Stomach (tissue), 19 donors: ENCODE measurements at places on chromosomes 3 and 15.

DNA sequence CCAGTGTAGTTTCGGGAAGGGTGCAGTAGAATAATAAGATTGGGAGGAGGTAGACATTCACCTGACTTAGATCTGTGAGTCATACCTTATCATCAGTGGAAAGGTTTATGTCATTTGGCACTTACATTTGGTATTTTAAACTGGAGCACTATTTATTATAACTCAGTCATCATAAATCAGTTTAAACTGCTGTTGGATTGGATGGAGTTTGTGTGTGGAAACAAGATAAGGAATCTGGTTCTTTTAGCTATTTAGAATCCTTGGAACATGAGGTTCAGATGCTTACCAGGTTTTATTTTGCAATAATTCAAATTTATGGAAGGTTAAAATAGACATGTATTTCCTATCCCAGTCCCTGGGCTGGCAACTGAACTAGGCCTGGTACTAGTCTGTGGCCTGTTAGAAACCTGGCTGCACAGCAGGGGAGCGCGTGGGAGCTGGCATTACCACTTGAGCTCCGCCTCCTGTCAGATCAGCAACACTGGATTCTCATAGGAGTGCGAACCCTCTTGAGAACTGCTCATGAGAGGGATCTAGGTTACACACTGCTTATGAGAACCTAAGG, 34.5 kb downstream of the ZFAND6 start:
- peak; percentile 53 for DNase-seq

- no peak for DNase-seq
Observed at GRCh38 chr15:50744601-50745000, 20.9 kb downstream of the SPPL2A start.

- DNase-seq, result no peak
Observed at GRCh38 chr3:55044486-55044885, 116.6 kb upstream of the LRTM1 start.

DNA sequence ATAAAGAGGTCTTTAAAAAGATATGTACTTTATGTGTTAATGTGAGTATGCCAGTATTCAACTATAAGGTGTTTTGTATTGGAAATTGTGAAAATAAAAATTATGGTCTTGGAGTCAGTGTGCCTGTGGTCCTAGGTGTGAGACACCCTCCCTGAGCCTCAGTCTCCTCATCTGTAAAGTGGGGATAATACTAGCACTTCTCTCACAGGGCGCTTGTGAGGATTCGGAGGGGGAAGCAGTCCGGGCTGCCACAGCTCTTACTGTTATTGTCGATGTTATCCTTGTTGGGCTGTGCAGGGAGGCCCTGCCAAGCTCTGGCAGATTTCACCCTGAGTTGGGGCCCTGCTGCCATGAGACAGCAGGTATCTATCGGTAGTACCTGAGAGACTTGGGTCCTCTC, 26.7 kb upstream of the FBLN2 start:
- no peak for DNase-seq

- no peak for DNase-seq
Observed at GRCh38 chr3:42658771-42659390, 5.4 kb downstream of the ZBTB47 start.

DNA sequence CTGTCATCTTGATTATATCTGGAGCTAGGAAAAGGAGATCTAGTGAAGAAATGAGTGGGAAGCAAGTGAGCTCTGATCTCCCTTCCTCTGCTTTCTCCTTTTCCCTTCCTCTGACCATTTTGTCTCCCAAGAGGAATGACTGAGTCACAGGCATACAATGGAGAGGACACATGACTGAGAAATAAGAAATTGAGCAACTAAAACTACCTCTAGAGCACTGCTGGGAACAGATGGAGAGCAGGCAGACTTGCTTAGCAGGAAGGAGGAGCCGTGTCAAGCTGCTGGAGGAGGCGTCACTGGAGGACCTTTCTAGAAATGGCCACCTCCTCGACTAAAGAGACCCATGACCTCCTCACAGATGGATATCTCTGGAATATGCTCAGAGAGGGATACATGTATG, 66.9 kb upstream of the MYO5C start:
- no peak for DNase-seq

GRCh38 chr3:172171396-172172075, 132.2 kb downstream of the FNDC3B start:
- DNase-seq, result no peak
